ENCODE measurements at places on chromosomes 6 and 20.

- no peak for DNase-seq
Observed at GRCh38 chr20:57876163-57876562, 166.3 kb upstream of the PMEPA1 start.

GRCh38 chr20:48604936-48605335, 222.9 kb downstream of the PREX1 start:
- no peak for DNase-seq

GRCh38 chr6:157999168-158000051, 17.7 kb downstream of the SYNJ2 start:
- no peak for DNase-seq

GRCh38 chr6:108777536-108777935, 70.7 kb upstream of the ARMC2 start:
- DNase-seq: no peak

DNA sequence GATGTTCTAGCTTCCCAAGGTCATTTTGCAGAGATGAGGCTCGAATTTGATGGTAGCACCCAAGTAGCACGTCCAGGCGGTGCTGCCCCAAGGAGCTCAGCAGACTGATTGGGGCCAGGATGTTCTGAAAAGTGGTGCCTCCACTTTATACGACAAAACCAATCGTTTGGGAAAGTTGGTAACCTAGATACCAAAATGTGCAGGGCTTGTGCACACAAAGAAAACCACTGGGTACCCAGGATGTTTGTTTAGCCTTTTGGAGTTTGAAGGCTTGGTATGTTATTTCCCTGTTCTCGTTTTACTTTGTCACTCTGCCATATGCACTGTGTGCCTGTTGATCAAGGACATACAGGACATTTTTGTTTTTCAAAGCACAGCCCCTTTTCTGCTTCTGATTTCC, 40.7 kb upstream of the PBOV1 start:
- no peak for DNase-seq

GRCh38 chr20:32583581-32584070, 1.5 kb downstream of the NOL4L start:
- peak; percentile 35 for DNase-seq

- DNase-seq: no peak
Observed at GRCh38 chr6:79782792-79783580, 151.9 kb downstream of the SH3BGRL2 start.

DNA sequence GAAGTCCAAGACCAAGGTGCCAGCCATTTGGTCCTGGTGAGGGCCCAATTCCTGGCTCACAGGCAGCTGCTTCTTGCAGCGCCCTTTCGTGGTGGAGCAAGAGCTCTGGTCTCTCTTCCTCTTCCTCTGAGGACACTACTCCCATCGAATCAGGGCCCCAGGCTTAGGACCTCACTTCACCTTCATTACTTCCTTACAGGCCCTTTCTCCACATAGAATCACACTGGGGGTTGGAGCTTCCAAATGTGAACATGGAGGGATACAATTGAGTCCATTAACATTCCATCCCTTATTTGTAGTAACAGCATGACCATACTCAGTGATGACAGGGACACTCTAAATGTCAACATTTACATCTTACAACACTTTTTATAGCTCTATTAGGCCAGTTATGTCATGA, 2.3 kb downstream of the RAMACL start:
- DNase-seq: no peak

- DNase-seq: no peak
Observed at GRCh38 chr6:81126150-81126549, 626.3 kb downstream of the TENT5A start.

- DNase-seq: no peak
Observed at GRCh38 chr6:21348504-21349195, 244.9 kb upstream of the SOX4 start.

GRCh38 chr6:157842212-157842611, 19.2 kb downstream of the SNX9 start:
- no peak for DNase-seq
